ENCODE measurements at places on chromosomes 2 and 18.

DNA sequence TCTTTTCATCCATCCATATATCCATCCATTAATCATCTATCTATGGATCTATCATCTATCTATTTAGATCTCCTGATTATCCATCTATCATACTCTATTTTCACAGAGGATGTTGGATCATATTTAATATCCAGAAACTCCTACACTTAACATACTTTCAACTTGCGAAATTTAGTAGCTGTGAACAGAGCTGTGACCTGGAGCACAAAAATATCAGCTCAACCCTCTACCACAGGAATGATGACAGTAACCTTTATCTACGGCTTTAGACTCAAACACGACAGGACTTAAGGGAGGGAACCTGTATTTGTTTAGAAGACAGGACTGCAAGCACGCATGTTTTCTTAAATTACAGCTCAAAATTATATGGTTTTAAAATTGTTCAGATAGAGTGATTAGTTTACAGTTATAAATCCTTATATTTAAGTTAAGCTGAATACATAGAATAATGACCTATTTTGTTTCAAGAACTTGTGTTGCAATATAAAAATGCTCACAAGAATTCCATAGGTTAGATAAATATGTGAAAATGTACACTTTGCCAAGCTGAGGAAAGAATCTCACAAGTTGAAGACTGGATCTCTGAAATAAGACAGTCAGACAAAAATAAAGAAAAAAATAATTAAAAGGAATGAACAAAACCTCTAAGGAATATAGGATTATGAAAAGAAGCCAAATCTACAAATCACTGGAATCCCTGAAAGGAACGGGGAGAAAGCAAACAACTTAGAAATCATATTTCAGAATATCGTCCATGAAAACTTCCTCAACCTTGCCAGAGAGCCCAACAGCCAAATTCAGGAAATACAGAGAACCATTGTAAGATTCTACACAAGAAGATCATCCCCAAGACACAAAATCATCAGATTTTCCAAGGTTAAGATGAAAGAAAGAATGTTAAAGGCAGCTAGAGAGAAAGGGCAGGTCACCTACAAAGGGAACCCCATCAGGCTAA lies 142.0 kb downstream of the COL6A3 start:
- DNase-seq: no peak

DNA sequence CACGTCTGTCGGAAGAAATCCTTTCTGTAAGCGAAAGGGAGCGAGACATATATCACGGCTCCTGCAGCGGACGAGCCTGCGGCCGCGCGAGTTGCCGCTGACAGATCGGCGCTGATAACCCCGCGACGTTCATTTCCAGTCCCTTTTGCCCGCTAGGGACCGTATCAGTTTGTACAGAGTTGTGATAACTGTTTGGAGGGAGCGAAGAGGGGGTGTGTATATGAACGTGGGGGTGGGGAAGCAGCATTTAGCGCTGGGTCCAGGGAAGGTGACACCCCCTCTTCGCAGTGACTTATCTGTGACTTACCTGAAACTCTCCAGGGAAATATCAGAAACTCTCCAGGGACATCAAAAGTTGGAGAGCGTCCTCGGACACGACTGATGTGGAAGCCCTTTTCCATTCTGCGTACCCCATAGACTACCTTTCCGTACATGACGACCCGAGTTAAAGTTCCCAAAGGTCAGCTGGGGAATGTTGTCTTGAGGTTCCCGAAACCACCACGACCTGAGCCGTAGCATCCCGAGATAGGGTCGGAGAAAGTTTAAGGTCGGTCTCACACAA lies 948 bp upstream of the GATA6 start:
- DNase-seq: no peak

- DNase-seq: peak; percentile 99
Measured at GRCh38 chr2:42835577-42836371, 43.4 kb upstream of the HAAO start.

- no peak for DNase-seq
Measured at GRCh38 chr2:30237966-30238800, 6.8 kb downstream of the LBH start.

GRCh38 chr18:25225151-25225550 lies 126.8 kb downstream of the ZNF521 start:
- no peak for DNase-seq

DNA sequence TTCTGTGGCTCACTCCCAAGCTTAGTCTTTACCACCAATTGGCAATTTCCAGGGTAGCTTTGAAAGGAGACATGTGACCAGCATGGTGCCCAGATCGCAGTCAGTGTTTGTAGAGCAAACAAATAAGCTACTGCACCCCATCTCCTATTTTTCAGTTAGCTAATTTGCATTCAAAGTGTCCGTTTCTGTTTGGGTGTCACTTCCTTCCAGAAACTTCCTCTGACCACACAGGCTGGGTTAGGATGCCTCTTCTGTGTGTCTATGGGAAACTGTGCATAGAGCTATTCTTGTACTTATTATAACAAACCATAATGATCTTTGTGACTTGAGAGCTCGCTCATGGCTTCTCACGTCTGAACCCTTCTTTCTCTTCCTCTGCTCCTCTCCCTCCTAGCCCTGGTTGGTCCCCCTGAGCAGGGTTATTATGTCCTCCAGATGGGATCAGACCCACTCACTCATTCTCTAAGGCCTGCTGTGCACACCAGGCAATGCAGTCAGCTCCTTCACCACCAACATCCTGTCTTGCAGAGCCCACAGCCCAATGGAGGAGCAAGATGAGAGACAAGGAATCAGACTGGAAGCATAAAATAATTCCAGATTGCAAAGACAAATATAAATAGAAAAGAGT lies 101.2 kb upstream of the ALK start:
- no peak for DNase-seq

DNA sequence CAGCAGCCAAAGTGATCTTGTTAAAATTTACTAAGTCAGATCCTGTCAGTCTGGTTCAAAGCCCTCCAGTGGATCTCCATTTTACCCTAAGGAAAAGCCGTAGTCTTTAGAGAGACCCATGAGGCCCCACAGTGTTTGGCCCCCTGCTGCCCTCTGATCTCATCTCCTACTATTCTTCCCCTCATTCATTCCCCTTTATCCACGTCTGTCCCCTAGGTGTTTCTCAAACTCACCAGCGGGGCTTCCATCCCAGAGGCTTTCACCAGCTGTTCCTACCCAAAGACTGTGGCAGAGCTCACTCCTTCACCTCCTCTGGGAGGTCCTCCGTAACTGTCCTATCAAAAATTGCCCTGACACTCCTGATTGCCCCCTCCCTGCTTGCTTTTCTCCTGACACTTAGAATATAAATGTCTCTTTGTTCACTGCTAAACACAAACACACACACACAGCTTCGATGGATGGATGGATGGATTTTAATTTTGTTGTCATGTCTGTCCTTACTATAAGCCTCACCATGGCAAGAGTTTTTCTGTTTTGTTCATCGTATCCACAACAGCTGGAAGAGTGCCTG lies 26.1 kb downstream of the LIMS1 start:
- DNase-seq: no peak

GRCh38 chr2:10398496-10398895 lies 49.6 kb downstream of the ODC1 start:
- no peak for DNase-seq

DNA sequence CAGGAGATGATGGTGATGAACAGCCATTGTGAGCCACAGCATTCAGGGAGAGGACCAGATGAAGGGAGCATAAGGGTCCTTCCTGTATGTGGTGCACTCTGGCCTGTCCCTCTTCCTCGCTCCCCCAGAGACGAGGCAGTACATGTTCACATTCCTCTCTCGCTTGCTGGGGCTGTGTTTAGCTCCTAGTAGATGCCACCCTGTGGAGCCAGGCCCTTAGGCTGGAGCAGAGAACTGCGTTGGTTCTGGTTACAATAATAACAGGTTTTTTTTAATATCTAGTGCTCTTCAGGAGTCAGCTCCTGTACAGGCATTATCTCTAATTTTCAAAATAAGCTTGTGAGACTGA lies 171.1 kb upstream of the MYT1L start:
- no peak for DNase-seq

GRCh38 chr18:64115881-64116280 lies 33.0 kb downstream of the LINC00305 start:
- DNase-seq: no peak

GRCh38 chr2:83022631-83023210 lies 1436.4 kb downstream of the SUCLG1 start:
- no peak for DNase-seq

GRCh38 chr2:217379807-217380206 lies 519.9 kb upstream of the TNP1 start:
- DNase-seq: no peak

DNA sequence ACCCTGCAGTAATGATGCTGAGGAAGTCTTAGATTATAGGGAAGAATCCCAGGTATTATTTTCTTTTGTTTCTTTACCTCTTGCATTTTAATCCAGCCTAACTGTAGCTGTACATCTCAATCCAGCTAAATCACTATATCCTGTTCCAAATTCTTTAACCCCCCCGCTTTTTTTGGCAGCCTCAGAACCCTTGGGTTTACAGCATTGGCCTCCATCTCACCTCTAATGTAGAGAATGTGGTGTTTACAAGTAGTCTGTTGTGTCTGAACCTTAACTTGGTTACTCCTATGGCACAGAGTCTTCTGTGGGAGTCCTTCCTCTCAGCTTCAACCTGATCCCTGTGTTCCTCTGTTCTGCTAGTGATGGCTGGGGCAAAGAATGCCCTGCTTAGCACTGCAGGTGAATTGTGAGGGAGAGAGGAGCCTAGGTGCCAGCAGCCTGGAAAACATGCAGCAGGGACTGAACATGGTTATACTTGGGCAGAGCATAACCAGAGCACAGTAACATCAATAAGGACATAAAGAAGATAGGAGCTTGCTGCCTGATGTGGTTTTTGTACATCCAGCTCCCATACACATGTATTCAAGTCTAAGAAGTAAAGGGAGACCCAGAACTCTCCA lies 130.2 kb downstream of the FAM124B start:
- no peak for DNase-seq

DNA sequence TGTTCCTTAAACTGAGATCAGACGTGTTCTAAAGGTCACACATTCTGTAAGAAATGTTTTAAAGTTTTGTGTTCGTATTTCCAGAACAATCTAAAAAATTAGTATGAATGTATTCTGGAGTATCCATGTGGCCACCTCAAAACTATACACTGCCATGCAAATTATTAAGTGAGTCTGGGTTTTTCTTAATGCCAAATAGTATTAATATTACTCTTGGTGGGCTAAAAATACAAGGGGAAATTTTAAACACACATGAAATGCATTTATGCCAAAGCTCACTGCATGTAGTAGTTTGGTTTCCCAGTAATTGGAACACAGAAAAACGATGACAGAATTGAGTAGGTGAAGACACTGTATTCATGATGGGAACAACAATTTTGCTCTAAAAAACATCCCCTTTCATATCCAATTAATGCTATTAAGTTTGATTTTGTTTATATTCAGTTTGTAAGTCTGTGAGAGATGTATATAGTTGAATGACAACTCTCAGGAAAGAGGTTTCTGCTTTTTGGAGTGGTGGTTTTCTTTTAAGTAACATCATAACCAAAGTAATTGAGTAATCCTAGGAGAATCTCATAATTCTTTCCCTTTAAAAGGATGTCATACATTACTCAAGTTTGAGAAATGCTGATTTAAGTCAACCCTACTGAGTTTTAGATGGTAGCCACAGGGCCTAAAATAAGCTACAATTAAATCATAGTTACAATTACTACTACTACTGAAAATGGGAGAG lies 75.7 kb upstream of the CDCA7 start:
- no peak for DNase-seq

DNA sequence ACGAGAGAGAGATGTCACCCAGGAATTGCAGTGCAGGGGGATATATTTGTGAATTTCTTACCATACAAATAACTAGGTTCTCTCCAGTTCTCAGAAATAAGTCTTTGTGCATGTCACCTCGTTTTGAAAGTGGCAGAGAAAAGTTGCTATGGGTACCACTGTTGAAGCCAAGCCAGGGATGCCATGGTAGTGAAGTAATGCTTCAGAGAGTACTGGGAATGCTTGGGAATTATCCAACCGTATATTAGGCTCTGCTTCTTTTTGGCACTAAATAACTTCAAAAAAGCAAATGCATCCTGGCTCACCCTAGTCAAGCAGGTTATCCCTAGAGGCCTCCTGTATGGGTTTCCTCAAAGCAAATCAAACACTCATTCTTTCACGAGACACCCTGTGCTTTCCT lies 50.7 kb upstream of the DDX18 start:
- DNase-seq: no peak

- DNase-seq: no peak
Measured at GRCh38 chr2:52956766-52957165, 810.8 kb upstream of the CHAC2 start.

DNA sequence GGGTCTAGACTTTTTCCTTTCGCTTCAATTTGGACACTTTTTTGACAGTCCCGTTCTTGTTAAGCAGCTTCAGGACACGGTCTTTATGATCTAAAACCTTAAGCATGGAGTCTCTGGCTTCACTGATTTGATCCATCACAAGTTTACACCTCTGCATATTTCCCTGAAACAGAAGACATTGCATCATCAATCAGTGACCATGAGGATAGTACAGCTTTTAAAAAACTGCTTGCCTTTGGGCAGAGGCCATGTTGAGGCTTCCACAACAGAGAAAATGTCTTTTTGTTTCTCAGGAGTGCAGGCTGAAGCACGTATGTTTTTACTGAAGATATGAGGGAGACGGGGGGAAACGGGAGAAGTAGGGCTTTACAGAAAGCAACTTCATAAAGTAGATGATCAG lies 56.2 kb upstream of the AMMECR1L start:
- no peak for DNase-seq

GRCh38 chr2:60544062-60544461 lies 9.4 kb downstream of the BCL11A start:
- peak; percentile 93 for DNase-seq

GRCh38 chr2:122749405-122749804 lies 994.0 kb downstream of the TSN start:
- no peak for DNase-seq

- no peak for DNase-seq
Measured at GRCh38 chr2:156947261-156947660, 310.2 kb upstream of the GALNT5 start.

GRCh38 chr2:144412709-144413108 lies 107.2 kb downstream of the ZEB2 start:
- no peak for DNase-seq

DNA sequence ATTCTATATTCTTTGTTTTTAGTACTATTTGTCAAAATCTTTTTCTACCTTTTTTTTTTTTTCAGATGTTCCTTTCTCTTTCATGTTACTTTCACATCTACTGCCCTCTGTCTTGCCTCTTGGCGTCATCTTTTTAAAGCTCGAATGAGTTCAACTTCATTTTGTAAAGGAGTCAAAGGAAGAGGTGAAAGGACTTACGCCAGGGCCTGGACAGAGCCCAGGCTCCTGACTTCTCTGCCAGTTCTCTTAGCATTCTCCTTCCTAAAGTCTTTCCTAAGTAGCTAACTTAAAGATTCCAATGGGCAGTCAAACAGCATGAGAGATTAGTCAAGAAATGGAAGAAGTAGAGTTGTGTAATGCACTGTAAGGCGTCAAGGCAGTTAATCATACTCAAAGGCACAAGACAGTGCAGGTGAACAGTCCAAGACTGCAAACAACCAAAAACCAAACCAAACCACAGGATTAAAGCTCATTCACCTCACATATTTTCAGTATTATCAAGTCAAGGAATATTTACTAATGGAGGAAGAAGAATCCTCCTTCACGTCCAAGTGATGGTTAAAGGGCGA lies 301.7 kb downstream of the TCF4 start:
- no peak for DNase-seq

- DNase-seq: no peak
Measured at GRCh38 chr18:49230326-49230725, 230.1 kb downstream of the DYM start.

All from fibroblast of skin of left quadriceps (primary cell).